ENCODE measurements at places on chromosomes 5 and 9. TPM values are rescaled to one million over a fixed set of nuclear protein-coding genes. Genes with fewer than 3 reads are reported as not detected.

DBH gene
- total RNA-seq = not detected

PCDHB14 gene
- 1.5 TPM for total RNA-seq

PCDHB4 gene
- 0.48 TPM for total RNA-seq

ST6GALNAC4 gene
- total RNA-seq = 32.5 TPM

FRRS1L gene
- 0.14 TPM for total RNA-seq

PHF24 gene
- 0.58 TPM for total RNA-seq

SHC3 gene
- 5.1 TPM for total RNA-seq

MSX2 gene
- 1.4 TPM for total RNA-seq

CDH10 gene
- 0.55 TPM for total RNA-seq

GRCh38 chr5:151480384-151481293 is 33.2 kb downstream of the SLC36A1 start:
- no peak for DNase-seq

- DNase-seq = no peak
Observed at GRCh38 chr5:144315994-144316634, 145.4 kb downstream of the KCTD16 start.

- DNase-seq = no peak
Observed at GRCh38 chr9:79924836-79925235, 353.1 kb downstream of the TLE4 start.

- no peak for DNase-seq
Observed at GRCh38 chr5:76422227-76422626, 19.1 kb downstream of the IQGAP2 start.

DNA sequence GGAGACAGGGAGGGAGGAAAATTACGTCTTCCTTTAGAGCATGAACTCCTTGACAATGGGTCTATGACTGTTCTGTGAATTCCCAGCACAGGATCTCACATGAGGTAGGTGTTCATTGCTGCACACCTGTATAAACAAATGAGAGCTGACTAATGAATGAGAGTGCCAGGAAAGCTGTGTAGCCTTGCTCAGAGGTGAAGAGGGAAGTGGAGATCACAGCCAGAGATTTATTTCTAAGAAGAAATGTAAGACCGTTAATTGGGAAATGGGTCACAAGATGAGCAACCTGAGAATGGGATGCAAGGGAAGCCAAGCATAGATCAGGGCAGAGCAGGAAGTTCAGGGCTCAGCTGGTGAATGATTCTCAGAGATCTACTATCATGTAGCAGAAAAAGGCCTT is 295.1 kb downstream of the CDK5RAP2 start:
- peak; percentile 74 for DNase-seq

- DNase-seq = no peak
Observed at GRCh38 chr5:59246145-59246869, 647.2 kb downstream of the PDE4D start.

DNA sequence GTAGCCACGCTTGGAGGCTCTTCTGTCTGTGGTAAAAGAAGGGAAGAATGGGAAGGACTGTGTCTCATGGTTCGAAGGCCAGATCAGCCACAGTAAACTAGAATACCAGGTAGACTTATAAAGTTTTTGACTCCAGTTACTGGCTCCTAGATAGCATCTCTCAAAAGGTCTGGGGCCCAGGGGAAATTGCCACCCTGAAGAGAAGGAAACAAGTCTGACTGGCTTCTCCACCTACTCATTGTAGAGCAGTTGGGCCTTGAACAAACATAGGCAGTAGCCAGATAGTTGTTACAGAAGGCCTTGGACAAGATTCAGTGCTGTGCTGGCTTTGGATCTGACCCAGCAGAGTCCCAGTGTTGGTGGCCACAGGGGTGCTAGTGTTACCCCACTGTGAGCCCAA is 890.4 kb downstream of the EFNA5 start:
- DNase-seq = no peak

- no peak for DNase-seq
Observed at GRCh38 chr5:131671994-131672655, 37.1 kb upstream of the RAPGEF6 start.

DNA sequence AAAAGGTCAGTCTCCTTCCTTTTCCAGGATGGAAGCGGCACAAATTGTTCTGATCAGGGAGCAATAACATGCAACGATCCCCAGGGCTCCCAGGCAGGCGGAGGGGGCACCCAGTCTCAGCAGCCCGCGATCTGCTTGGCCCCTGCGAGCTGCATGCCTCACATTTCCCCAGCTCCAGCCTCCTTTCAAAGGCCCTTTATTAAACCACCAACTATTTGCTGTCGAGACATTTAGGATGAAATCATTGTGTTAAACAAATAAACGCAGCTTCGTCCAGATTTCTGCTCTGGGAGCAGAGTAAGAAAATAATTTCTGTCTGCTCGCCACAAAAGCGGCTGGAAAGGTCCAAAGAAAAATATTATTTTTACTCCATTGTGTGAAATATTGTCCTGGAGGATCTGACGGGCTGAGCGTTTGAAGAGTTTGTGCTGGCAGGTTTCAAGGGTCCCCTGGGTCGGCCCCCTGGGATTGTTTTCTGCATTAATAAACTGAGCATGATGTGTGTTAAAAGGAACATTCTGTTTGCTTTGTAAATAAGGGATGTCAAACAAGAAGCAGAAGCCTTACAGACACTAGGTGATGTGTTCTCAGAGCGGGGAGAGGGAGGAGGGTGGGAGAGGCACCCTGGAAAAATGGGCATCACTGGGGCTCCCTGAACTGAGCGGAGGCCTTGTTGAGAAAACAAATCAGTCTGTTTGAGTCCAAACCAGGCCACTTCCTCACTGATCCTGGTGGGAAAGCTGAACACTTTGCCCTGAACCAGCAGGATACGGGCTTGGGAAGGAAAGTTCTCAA is 110.1 kb downstream of the FOXD1 start:
- no peak for DNase-seq

DNA sequence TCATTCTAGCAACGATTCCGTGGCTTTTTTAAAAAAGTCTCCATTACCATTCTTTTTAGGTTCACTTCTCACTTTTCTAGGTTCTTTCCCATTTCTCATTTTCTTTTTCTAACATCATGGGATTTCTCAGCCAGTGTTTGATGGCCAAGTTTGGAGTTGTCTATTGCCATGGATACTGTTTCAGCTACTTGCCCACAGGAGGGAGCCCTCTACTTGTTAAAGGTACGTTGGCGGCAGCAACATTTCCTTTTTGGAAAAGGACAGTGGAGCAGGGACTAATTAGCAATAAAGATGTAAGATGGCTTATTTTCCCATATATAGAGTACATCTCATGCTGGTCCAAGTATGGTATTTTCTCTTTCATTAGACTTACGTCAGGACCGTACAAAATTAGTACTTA is 2257.5 kb upstream of the C9orf72 start:
- peak; percentile 18 for DNase-seq

DNA sequence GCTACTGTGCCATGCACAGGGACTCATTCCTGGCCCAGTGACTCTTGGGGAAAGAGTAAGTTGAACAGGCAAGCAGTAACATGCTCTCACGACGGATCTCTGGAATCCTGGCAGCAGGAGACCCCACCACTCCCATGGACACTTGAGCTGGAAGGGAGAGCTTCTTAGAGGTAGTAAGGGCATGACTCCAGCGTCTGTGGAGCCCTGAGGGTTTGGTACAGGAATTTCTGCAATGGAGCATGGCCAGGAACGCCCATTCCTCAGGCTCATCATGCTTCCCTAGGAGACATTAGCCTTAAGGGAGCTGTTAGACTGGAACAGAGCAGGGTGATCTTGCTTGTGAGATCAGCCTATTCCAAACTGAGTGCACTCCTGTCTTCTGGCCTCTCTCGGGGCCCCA is 212.9 kb downstream of the MAT2B start:
- no peak for DNase-seq

DNA sequence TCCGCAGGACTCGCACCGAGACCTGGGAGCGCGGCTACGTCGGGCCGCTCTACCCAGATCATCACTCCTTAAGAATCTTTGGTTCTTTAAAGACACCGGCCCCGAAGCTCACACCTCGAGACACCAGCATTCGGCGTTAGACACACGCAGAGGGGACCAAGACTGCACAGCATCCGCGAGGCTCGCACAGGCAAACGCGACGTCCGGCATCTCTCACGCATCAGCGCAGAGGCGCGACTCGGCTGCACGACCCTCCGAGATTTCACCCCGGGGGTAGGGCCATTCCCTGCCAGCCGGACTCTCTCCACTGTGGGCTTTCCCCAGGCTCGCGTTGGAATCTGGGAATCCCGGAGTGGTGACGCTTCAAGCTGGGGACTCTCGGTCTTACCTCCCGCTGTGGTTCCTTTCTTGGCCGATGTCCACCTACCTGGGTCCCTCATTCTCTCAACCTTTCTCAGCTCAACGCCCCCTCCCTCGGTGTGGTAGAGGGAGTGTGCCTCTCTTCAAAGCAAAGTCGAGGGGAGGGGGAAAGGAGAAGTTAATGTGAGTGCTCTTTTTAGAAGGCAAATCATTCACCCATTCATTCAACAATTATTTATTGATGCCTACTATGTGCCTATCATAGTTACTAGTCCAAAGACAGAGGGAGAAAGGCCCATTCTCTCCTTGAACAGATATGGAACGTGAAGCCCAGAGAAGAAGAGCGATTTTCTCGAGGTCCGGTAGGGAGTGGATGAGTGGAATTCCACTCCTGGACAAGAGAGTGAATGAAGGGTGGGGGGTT is 1.3 kb upstream of the HAND1 start:
- no peak for DNase-seq

DNA sequence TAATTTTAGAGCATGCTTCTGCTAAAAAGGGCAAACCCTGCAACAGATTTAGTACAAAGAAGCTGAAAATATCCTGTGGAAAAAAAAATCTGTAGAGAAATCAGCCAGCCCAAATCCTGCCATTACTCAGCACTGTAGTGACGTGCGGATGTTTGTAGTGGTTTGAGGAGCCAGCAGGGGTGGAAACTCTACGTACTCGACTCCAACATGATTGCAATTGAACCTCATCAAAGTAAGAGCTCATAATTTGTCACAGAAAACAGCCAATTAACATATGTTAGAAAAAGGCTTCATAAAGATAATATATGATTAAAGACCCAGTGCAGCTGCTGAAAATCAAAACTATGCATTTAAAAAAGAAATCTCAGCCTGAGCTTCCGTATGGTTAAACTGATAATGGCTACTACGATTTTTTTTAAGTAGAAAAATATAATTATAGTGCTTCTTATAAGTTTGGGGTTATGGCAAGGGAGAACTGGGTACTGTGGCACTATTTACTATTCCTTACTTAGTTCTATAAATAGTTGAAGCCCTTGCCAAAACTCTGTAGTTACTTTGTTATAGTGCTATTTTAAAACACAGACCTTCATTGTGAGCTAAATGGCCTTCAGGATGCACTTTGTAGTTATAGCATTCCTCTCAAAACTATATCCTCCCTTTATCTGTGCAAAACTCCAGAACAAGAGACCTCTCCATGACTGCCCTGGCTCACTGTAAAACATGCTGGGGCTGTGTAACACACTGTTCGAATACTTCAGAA is 49.4 kb downstream of the MEF2C start:
- no peak for DNase-seq

DNA sequence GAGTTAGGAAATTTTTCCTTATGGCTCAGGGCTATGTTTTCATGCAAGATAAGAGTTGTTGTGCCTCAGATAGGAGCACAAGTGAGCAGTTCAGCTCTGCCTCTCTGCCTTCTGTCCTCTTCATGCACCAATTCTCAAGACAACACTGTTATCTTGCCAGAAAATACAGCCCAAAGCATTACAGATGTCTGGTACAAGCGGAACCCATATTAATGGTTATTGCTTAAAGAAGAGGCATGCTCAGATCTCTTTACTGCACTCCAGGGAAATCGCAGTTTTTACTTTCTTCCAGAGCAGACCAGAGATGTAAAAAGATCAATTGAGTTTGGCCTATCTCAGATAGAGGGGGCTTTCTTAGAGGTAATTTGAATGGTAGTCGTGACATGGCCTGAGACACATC is 361.6 kb upstream of the WWC1 start:
- no peak for DNase-seq

DNA sequence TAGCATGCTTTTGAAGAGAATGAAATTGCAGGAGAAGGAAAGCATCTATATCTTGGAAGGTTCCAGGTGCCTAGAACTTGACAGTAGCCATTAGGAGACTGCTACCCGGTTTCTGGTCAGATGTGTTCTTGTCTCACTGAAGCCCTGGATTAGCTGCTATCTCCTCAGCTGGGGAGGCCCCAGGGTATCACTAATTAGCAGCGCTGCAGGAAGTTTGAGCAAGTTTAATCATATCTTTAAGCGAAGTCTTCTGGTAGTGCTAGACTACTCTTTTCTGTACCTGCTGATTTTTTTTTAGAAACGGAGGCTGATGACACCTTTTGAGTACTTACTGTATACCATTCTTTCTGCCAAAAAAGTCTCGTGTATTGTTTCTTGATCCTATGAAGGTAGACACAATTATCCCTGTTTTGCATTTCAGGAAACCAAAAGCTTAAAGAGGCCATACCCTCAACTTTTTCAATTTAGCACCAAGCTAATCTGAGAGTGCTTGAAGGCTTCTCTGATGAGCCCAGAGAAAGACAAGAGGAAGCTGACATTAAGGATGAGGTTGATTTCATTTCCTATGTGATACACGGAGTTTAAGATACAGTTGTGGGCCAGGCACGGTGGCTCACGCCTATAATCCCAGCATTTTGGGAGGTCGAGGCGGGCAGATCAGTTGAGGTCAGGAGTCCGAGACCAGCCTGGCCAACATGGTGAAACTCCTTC is 201.3 kb downstream of the ARHGAP26 start:
- no peak for DNase-seq

- no peak for DNase-seq
Observed at GRCh38 chr5:31270396-31270795, 76.9 kb downstream of the CDH6 start.

- DNase-seq = no peak
Observed at GRCh38 chr9:111533099-111533790, 8.3 kb downstream of the ZNF483 start.

GRCh38 chr5:73312146-73312871 is 136.3 kb downstream of the FOXD1 start:
- peak; percentile 39 for DNase-seq

GRCh38 chr5:110112348-110112747 is 422.6 kb downstream of the MAN2A1 start:
- no peak for DNase-seq

DNA sequence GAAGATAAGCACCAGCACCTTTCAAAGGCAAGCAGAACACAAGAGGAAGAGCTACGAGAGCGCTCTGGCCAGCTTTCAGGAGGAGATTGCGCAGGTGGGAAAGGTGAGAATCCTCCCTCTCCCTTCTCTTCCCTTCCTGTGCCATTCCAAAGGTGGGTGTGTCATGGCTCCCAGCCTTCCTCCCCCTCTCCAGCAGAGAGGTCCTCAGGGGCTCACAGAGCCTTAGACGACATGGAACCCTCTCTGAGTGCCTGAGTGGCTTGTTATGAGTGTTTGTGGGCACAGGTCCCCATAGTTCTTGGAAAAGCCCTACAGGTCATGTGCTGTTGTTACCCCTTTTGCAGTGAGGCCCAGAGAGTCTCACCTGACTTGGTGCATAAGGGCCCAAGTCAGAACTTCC is 5.8 kb downstream of the CCDC180 start:
- DNase-seq = no peak

GRCh38 chr5:143826951-143827444 is 15.0 kb downstream of the HMHB1 start:
- peak; percentile 10 for DNase-seq

DNA sequence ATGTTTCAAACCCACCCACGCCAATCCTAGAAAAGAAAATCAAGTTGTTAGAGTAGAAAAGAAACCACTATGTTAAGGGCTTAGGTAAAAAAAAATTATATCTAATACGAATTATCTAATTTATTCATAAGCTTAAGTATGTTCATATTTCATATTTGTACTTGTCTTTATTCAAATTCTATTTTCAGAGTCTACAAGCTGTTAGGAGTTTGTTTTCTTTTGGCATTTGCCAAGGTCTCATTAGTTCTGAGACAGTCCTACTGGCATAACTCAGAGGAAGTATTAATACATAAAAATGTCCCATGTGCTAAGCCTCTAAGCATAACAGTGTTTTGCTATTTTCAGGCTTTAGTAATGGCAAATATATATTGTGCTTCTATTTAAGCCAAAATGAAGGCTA is 57.6 kb downstream of the STARD4 start:
- no peak for DNase-seq

All from kidney epithelial cell (primary cell).